ENCODE measurements at places on chromosomes 11 and 22.

- no peak for DNase-seq
Observed at GRCh38 chr11:126544108-126545056, 188.9 kb downstream of the ST3GAL4 start.

GRCh38 chr11:20762980-20763379 lies 93.6 kb downstream of the NELL1 start:
- DNase-seq, result no peak

DNA sequence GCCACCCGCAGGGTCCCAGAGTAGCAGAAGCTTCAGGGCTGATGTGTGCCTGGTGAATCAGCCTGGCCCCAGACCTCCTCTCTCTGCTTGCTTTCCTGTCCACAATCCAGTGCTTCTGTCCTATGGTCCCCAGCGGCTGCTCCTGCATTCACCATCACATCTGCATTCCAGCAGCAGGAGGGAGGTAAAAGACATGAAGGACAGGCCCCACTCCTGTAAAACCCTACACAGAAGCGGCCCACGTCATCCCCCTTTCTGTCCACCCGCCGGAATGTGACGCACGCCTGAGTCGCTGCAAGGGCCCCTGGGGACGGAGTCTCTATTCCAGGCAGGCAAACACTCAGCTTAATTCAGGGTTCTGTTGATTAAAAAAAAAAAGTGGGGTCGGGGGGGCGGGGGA lies 58.3 kb downstream of the CDKN1C start:
- no peak for DNase-seq

DNA sequence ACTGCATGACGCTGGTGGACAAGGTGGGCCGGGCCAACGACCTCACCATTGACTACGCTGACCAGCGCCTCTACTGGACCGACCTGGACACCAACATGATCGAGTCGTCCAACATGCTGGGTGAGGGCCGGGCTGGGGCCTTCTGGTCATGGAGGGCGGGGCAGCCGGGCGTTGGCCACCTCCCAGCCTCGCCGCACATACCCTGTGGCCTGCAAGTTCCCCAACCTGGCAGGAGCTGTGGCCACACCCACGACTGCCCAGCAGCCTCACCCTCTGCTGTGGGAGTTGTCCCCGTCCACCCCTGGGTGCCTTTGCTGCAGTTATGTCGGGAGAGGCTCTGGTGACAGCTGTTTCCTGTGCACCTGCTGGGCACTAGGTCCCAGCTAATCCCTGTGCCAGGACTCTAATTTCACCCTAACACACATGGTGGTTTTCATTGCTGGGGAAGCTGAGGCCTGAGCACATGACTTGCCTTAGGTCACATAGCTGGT lies 49.0 kb upstream of the PPP6R3 start:
- no peak for DNase-seq

- DNase-seq, result no peak
Observed at GRCh38 chr11:114080769-114081168, 21.3 kb downstream of the ZBTB16 start.

GRCh38 chr22:42780070-42780540 lies 59.4 kb upstream of the A4GALT start:
- DNase-seq, result peak; percentile 21

DNA sequence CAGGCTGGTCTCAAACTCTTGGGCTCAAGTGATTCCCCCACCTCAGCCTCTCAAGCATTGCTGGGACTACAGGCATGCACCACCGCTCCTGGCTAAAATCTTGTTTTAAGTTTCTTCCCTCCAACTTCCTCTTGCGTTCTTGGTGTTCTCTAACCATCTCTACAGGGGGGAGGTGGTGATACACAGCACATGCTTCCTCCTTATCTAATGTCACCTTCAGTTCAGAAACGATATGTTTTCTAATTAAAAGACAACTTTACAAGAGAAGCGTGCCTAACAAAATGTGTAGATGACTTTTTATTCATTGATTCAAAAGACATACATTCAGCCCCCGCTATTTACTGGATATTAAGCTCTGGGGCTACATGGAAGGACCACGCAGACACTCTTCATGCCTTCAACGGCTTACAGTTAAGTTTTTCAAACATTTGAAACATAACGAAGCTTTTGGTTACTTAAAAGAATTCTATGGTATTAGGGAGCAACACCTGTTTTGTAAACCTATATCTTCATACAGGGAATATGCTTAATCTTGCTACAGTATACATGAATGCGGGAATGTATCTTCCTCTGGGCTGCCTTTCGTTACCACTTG lies 933 bp upstream of the DLAT start:
- no peak for DNase-seq

- no peak for DNase-seq
Observed at GRCh38 chr11:118341815-118342489, 553 bp downstream of the CD3D start.

DNA sequence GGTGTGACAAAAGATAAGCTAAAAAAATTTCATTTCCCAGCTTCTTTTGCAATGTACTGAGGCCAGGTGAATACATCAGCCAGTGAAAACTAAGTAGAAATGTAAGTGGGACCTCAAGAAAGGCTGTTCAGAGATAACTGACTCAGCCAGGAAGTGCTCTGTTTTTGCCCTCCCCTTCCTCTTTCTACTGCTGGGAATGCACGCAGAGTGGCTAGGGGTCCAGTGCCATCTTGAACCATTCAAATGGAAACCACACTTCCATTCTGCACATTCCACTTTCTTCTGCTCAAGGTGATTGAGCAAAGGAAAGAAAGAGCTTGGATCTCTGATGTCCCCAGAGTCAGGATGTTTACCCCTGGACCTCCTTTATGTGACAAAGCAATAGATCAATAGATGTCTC lies 27.8 kb upstream of the LMO2 start:
- DNase-seq, result no peak

DNA sequence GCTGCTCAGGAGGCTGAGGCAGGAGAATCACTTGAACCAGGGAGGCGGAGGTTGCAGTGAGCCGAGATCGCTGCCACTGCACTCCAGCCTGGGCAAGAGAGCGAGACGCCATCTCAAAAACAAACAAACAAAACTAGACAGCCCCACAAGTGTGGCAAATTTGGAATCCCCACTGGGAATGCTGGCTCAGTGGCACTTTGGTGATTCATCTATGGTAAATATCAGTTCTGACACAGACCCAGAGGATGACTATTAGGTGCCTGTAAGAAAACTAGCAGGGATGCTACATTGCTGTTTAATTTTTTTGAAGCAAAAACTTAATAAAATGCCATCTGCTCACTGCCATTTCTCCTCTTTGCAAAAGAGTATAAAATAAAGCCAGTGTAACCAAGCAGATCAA lies 107.9 kb downstream of the NAT10 start:
- no peak for DNase-seq

GRCh38 chr22:19859861-19860510 lies 5.3 kb upstream of the GNB1L start:
- DNase-seq, result no peak

DNA sequence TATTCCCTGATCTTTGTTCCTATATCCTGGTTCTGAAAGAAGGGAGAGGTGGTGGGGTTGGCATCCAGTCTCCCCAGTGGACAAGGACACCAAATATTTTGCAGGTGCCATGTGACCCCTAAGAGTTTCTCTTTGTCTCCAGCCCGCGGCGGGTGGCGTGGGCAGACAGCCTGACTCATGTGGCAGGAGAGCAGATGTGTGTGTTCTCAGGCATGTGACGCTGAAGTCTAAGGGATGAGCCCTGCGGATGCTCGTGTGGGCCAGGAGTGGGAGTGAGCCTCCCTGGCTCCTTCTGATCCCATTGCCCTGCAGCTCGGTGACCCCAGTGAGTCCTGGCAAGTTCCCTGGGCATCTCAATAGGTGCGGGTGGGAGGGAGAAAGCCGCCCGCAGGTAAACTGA lies 94.8 kb upstream of the TBCEL start:
- DNase-seq, result no peak

DNA sequence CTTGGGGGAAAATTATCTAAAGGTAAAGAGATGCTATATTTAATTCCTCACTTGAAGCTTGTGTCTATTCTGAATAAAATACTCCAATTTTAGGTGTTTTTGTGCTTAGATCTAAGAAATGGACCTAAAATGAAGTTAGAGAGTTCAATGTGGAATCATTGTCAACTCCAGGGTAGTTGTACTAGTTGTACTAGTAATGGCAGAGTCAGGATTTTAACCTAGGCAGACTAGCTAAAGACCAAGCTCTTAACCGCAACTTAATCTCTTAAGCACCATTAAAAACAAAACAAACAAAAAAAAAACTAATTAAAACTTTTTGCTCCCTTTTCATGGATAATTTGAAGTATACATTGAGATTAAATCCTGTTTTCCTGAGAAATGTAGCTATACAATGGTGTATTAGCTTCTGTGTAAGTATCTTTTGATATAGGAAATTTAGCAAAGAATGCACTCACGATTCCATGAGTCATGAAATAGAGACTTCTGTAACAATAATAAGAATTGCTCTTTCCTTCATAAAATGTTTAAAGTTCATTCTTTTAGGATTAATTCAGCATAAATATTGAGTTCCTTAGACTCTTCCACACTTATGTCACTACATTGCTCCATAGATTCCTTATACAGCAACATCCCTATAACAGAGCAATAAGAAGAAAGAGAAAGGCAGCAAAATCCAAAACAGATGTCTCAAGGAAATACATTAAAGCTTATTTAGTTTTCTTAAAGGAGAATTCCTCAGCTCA lies 26.5 kb upstream of the SOX6 start:
- DNase-seq, result no peak

DNA sequence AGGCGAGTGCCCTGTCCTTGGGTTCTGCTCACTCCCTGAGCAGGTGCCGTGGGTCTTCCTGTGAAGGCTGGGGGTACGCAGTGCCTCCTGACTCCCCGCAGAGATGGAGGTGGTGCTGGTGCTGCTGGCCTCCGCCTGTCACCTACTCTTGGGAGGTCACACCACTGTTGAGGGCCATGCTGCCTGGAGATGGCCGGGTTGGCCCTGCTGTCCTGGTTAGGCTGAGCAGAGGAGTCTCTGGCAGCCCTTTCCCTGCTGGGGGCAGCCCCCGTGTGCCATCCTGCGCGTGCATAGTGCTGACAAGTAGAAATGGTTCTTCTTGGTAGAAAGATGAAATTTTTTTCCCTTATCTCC lies 49.6 kb downstream of the MUC6 start:
- DNase-seq, result no peak

DNA sequence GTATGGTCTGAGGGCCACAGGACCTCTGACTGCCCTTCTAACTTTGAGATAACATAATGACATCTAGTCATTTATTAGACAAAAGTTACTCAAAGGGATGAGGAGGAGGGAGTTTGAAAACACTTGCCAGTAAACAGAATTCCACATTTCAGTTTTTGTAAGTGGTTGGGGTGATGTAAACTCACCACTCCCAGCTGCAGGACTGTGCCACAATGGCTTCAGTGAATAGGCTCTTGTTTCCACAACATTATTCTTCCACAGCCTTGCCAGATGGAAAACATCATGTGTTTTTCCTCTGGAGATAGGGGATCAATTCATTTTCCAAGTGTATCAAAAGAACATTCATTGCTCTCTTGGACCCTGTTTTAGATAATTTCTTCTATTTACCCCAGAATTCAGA lies 147.2 kb upstream of the BDNF start:
- no peak for DNase-seq

GRCh38 chr11:78689585-78690153 lies 115.0 kb upstream of the NARS2 start:
- no peak for DNase-seq

DNA sequence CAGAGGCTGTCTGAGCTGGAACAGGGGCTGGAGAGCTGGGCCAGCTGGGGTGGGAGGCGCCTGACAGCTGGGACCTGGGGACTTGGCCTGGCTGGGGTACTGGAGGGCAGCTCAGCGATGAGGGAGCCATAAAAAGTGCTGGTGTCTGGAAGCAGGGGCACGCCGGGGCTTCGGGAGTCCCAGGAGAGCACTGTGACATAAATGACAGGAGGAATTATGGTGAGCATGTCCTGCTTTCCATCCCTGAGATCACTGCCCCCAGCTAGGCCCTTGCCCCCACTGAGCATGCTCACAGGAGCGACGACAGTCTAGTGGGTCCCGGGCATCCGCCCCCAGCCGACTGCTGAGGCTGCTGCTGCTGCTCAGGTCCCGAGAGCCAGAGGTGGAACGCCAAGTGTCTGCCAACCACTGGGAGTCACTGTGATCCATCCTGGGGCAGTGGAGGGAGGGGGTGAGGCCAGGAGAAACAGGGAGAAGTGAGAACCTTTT lies 6.2 kb downstream of the ROBO4 start:
- no peak for DNase-seq

- no peak for DNase-seq
Observed at GRCh38 chr22:19879643-19879991, 24.9 kb upstream of the GNB1L start.

- DNase-seq, result no peak
Observed at GRCh38 chr11:128518493-128519207, 68.7 kb downstream of the ETS1 start.

GRCh38 chr11:105937738-105938137 lies 84.3 kb downstream of the MSANTD4 start:
- no peak for DNase-seq

DNA sequence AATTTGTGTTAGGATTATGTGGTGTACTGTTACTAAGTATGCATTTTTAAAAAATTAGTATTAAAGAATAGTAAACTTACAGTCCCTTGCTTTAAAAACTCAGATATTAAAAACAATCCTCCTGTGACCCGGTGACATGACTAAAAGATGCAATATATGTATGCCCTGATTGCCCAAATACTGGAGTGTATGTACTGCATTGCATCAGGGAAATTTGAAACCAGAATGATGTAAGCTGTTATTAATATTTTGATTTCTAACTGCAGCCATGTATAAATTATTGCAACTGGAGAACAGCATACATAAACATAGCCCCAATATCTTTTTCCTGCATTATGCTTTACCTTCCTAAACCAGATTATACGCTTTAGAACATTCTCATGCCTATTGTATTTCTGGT lies 3.7 kb upstream of the HSPA8 start:
- no peak for DNase-seq

GRCh38 chr11:364991-365725 lies 4.1 kb upstream of the B4GALNT4 start:
- no peak for DNase-seq

GRCh38 chr11:116517584-116517983 lies 255.2 kb downstream of the BUD13 start:
- no peak for DNase-seq

DNA sequence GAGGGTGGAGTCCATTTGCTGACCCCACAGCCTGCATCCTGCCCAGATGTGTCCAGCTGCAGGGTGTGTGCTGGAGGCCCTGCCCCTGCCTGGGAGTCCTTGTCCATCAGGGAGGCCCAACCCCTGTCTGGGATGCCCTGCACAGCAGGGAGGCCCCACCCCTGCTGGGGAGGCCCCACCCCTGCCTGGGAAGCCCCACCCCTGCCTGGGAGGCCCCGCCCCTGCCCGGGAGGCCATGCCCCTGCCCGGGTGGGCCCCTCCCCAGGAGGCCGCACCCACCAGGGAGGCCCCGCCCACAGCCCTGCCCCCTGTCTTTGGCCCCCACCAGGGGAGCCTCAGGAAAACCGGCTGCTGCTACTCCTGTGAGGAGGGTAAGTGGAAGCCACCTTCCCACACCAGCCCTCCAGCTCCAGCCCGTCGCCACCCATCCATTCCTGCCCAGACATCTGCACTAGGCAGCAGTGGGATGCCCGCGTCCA lies 37.2 kb downstream of the MUC5B start:
- peak; percentile 15 for DNase-seq

GRCh38 chr11:16632295-16633200 lies 105.9 kb upstream of the C11orf58 start:
- DNase-seq, result no peak

All from T follicular helper cell (primary cell).